Mammary epithelial cell (primary cell): ENCODE measurements at places on chromosomes 7 and 10. TPM values are rescaled to one million over a fixed set of nuclear protein-coding genes. Genes with fewer than 3 reads are reported as not detected.

Gene COL28A1
- 0.17 TPM for total RNA-seq

Gene DDC
- not detected in 2 replicates for total RNA-seq

Gene ANKRD26
- total RNA-seq = 7.0 TPM

Gene SYCE1
- total RNA-seq = 21.7 and 25.5 TPM in 2 replicates

Gene OR9A2
- total RNA-seq = not detected

Gene CXCL12
- total RNA-seq = not detected in 2 replicates

Gene GSTO1
- total RNA-seq = 205 TPM

Gene CYP26C1
- not detected in 2 replicates for total RNA-seq

Gene SLC18A2
- total RNA-seq = under 0.01 TPM

- peak; percentile 55 for DNase-seq
These were observed 3.5 kb downstream of the EGFR start for GRCh38 chr7:55022002-55022985.

GRCh38 chr7:155935726-155936125 is 123.5 kb upstream of the SHH start:
- DNase-seq = no peak

DNA sequence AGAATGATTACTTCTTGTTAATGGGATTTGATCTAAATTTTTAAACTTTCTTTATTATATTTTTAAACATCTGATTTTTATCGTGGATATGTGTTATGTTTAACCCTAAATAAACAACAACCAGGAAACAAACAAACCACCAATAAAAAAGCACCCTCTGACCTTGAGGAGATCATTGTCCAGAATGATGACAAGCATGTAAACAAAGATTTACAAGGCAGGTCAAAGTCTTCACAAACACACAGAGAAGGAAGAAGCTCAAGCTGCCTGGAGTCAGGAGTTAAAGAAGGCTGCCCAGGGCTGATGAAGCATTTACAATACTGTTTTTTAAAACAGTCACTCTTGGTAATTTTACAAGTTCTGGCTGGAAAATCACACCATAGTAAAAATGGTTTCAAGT is 31.0 kb upstream of the EGFR start:
- DNase-seq = no peak

GRCh38 chr10:48414778-48415177 is 108.3 kb downstream of the MAPK8 start:
- DNase-seq = peak; percentile 77

- no peak for DNase-seq
These were observed 14.6 kb upstream of the PDSS1 start for GRCh38 chr10:26682931-26683330.

DNA sequence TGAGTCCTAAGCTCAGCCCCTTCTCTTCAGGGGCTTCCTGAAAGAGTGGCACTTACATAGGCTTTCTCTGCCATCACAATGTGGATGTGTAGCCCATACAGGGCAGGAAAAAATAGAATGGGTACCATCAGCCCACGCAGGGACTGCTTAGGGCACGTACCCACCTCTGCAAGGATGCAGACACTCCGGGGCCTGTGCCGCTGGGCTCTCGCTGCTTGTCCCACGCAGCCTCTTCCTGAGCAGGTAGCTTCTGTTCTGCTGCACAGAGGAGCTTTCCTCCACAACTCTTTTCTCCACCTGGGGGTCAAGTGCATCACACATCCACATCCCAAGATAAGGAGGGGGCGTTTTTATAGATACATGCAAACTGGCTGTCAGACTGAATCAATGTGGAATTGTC is 34.3 kb downstream of the FRMPD2 start:
- DNase-seq = no peak

DNA sequence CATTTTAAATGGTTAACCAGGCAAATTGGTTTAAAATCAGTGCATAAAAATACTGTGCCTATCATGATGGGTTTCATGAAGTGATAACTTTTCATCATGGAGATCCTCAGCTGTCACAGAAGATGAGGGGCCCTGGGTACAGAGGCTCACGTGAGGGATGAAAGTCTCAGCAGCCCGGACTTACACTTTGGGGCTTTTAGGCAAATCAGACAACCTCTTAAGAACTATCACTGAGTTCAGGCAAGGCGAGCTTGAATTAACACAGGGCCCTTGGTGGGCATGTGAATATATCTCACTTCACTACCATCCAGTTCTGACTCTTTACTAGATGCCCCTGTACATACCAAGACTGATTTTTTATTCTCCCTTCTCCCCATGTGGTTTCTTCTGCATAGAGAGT is 19.6 kb downstream of the IKZF1 start:
- no peak for DNase-seq

- DNase-seq = peak; percentile 87
These were observed 1.8 kb downstream of the KLLN start for GRCh38 chr10:87861566-87861952.

GRCh38 chr7:84497873-84498272 is 303.3 kb upstream of the SEMA3A start:
- no peak for DNase-seq

- DNase-seq = peak; percentile 17
These were observed 7.8 kb upstream of the NPC1L1 start for GRCh38 chr7:44548893-44549292.

- no peak for DNase-seq
These were observed 351.2 kb downstream of the DGKB start for GRCh38 chr7:14551310-14551709.

GRCh38 chr7:158816271-158816670 is 13.0 kb downstream of the ESYT2 start:
- DNase-seq = no peak

DNA sequence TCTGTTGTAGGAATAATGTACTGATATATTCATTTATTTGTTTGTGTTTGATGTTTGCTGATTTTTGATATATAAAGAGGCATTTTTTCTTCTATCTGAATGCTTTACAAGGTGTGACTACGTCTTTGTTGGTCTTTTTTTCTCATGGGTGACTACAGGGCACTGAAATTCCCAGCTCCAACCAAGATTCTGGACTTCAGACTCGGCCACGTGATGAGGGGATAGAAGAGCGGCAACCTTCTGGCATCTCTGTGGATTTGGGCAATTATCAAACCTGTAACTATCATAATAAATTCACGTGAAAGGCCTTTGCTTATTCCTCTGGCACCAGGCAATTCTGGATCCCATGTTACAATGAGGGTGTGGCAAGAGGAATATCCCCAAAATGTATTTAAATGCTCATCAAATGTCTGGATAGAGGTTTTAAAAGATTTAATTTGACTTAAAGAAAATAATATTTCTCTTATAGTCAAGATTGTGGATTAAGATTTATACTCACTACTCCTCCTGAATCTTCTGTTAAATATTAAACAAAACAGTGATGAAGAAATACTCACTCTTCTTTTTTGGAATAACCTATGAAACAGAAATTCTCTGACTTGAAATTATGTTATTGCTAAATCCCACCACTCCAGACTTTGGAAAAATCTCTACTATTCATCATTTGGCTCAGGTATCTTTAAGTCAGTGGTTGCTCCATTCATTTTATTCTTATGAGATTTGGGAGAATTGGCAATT is 276.3 kb downstream of the GPR37 start:
- DNase-seq = no peak

GRCh38 chr7:101901661-101902491 is 84.5 kb downstream of the CUX1 start:
- no peak for DNase-seq

DNA sequence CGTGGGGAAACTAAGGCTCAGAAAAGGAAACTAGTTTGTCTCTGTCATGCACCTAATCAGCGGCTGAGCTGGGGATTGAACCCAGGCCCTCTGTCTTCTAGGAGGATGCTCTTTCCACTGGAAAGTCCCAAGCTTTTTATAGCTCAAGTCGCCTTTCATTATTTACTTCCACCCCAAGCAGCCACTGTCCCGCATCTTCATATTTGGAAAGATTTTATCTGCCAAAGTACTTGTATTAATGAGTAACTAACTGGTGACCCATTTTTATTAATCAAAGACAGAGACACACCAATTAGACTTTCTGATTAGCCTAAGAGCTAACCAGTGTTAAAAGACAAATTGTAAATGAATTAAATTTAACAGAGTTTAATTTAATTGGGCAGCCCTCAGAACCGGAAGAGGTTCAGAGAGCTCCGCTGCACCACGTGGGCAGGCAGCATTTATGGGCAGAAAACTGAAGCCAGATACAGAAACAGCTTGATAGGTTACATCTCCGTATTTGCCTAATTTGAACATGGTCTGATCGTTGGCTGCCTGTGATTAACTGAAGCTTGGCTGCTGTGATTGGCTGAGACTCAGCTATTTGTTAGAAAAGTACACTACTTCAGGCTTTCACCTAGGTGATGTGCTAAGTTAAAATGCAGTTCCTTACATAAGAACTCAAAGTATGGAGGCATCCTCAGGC is 78.5 kb upstream of the PDCD4 start:
- DNase-seq = no peak
